Activated CD4-positive, alpha-beta memory T cell treated with anti-CD3 and anti-CD28 coated beads for 36 hours (primary cell): ENCODE measurements at places on chromosomes 5 and 9. TPM values are rescaled to one million over a fixed set of nuclear protein-coding genes. Genes with fewer than 3 reads are reported as not detected.

GRCh38 chr9:95078511-95078910, 239.0 kb downstream of the FANCC start:
- DNase-seq, result no peak

DNA sequence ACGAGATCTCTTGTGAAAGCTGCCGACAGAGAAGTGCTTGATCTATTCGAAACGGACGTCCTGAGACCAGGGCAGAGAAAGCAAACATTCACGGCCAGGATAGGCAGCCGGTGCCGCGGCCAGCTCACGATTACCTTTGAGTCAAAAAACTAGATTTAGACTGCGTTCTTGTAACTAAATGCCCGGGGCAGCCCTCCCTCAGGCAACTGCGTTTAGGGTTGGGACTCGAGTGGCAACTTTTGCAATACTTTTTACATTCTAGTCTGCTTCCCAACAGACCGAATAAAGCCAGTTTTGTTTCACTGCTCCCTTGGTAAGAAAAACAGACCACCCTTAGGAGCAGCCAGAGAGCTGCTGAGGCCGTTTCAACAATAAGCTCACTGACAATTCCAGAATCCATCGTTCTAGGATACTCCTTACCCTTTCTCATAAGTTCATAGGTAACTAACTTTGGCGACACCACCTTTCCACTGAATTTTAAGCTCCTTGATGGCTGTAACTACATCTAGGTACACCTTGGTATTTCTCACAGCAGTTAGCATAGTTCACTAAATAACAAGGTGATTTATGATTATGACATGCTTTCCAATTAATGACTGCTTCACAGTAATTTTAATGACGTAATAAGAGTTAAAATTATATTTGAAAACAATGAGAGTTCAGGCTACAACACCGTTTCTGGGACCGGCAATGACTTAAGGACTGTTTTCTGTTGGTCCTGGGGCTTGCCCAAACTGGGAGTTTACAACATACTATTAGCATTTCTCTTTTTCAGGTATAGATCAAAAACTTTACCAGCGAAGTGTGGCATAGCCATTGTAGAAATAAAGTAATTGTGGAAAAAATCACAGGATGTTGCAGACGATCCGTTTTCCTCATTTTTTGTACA, 899 bp upstream of the RAPGEF6 start:
- DNase-seq, result no peak

DNA sequence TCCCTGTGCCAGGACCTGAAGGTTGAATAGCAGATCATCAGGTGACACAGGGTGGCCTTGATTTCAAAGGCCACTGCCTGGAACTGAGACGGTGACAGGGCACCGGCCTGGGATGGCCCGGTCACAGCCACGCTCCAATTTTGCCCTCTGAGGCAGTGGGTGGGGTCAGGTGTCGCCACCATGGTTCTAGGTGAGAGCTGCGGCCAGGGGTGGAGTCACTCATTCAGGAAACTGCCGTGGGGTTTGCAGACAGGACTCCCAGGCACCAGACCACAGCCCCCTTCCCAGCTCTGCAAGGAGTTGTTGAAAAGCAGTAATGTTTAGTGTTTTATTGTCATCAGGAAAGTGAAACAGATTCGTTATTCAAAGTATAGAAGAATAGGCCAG, 17.3 kb upstream of the RNU6ATAC start:
- peak; percentile 37 for DNase-seq

DNA sequence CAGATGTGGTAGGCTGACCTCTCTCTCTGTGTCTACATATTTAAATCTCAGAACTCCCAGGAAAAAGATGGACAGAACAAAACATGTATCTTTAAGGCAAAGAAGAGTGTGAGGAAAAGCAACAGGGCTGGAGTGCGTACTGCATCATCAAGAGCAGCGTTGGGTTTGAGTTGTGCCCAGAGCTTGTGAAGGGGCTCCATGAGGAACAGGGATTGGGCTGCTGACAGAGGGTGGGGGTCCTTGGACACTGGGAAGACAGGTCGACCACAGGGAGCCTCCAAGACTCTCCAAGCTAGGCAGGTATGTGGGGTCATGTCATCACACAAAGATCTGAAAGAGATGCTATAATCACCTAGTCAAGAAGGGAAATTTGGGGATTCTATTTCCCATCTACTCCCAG, 309.9 kb downstream of the IRX1 start:
- DNase-seq, result no peak

DNA sequence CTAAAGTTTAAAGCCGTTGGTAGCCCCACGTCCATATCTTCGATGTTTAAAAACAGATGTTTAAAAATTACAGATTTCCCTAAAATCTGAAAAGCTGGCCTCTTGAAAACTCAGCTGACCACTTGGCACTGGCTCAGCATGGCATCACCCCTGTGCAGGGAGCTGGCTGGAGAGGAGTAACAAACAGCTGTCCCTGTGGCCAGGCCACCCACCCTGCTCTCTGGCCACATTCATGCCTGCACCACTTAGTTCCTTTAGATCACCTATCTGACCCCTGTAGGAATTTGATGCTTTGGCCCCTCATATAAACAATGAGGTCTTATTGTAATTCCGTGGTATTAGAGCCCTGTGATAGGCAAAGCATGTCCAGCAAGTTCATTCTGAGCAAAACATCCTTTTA, 107.5 kb downstream of the FRMD3 start:
- DNase-seq, result no peak

- DNase-seq, result no peak
Measured at GRCh38 chr9:103816146-103816545, 278.0 kb upstream of the SMC2 start.

GRCh38 chr5:53318303-53318702, 162.1 kb upstream of the FST start:
- no peak for DNase-seq

POU5F2 gene
- 0.27 TPM for total RNA-seq

SNAPC3 gene
- total RNA-seq, result 35.1 TPM

TAF11L2 gene
- not detected for total RNA-seq

DOCK2 gene
- 205 TPM for total RNA-seq

STC2 gene
- 12.0 TPM for total RNA-seq

ZNF883 gene
- total RNA-seq, result 0.29 TPM

PTCD2 gene
- 12.1 TPM for total RNA-seq
